Hematopoietic multipotent progenitor cell treated with erythropoietin and hydrocortisone succinate and interleukin-3 and kit ligand, for 17 days (in vitro differentiated cells): ENCODE measurements at places on chromosomes 7 and 10.

DNA sequence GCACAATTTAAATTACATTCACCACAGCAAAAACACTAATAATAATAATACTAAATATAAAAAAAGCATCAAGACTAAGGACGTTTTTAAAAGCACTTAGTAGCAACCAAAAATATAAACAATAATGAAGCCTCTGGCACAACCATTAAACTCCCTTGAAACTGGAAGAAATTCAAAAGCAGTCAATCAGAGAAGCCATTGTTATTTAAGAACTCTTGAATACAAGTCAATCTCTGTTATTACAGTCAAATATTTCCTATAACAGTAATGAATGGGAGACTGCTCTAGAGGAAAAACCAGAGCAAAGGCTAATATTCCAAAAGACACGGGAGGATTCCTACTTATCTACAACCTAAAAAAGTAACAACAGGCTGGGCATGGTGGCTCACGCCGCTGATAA, 164.2 kb downstream of the KMT2E start:
- no peak for DNase-seq

DNA sequence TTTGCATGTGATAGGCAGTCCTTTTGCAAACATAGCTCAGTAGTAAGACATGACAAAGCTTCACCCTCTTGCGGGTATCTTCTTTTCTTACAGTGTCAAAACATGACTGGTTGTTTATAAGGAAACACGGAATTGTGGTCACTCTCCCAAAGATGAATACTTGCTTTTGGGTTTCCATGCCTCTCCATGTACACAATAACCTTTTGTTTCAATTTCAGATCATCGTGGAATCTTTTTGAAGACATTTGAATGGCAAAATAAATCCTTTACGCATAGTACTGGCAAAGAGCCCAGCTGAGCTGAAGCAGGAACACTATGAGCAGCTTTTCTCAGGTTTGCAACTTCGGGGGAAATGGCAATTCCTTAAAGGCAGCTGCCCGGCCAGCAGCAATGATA, 156.8 kb upstream of the FRMD4A start:
- no peak for DNase-seq

DNA sequence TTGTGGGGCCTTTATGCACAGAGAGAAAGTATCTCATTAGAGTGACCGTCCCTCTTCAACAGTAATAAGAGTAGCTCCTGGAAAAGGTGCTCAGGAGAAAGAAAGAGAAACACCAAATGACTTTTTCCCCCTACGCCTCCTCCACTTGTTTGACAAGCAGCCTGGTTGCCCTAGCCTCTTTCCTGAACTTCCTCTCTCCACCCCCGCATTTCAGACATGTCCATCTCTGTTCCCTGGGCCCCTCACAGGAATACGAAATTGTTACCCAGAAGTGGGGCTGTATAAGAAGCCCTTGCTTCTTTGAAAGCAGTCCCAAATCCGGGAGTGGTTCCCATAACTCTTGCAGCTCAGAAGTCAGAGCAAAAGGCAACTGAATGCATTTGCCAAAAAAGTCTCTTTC, 119.6 kb upstream of the ADO start:
- no peak for DNase-seq

GRCh38 chr10:115417585-115418265, 324.6 kb downstream of the ATRNL1 start:
- peak; percentile 25 for DNase-seq

DNA sequence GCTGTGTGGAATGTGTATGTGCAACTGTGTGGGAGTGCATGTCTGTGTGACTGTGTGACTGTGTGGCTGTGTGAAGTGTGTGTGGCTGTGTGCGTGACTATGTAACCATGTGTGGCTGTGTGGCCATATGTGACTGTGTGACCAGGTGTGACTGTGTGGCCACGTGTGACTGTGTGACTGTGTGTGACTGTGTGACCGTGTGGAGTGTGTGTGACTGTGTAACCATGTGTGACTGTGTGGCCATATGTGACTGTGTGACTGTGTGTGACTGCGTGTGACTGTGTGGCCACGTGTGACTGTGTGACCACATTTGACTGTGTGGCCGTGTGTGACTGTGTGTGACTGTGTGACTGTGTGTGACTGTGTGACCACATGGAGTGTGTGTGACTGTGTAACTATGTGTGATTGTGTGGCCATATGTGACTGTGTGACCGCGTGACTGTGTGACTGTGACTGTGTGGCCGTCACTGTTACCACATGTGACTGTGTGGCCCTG, 502.9 kb downstream of the DNAJB6 start:
- no peak for DNase-seq

DNA sequence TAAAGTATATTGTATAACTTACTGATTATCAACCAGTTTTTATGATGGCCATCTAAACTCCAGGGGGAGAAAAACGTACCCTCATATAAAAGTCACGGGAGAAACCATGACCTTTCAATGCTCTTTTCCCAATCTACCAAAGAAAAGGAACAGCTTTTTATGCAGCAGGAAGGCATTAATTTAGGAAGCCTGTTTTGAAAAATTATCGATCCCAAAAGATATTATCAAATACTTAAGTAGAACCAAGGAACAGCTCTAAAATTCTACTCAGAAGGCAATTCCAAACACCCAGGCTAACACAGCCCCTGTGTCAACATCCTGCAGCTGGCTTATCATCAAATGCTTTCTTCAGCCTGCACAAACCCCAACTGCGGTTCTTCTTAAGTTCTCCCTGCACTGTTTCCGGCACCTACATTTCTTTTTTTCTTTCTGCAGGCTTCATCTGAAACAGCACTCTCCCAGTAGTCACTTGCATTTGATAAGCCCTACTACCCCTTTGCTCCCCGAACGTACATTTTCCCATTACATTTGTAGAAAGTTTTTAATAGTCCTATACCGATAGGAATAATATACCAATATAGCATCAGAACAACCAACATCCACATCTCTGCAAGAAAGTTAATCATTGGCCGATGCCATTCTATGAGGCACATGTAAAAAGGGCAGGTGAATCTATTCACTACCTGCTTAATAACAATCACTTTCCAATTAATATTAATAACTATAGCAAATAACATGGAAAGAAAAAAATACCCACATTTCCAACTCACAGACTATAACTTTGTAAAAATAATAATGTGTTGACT, 47.9 kb downstream of the PIP4K2A start:
- peak; percentile 77 for DNase-seq

DNA sequence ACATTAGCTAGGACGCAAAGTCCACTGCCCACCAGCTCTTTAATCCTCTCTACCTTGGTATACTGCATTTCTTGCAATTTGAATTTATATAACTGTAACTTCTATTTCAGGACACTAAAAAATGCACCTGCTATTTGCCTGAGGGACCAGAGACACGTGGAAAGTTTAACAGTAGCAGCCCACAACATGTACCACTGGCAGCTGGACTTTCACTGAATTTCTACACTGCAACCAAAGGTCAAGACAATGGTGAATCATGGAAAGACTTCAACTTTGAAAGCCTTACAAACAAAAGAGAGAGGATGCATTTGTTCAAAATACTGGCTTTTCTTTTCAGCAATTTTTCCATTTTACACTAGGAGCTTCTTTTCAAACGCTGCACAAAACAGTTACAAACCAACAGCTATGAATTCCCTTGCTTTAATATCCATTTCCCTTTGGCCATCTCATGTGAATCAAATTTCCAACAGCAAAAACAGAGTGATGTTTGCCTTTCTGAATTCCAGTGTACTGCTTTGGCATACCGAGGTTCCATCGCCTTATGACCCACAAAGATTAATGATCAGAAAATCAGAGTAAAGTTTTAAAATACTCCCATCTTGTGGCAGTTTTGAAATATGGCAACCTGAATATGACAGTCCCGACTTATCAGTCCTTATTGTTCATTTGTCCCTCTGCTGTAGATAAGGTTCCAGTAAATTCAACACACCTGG, 29.9 kb upstream of the HNRNPH3 start:
- peak; percentile 46 for DNase-seq

GRCh38 chr7:30253796-30254165, 30.6 kb upstream of the ZNRF2 start:
- no peak for DNase-seq

DNA sequence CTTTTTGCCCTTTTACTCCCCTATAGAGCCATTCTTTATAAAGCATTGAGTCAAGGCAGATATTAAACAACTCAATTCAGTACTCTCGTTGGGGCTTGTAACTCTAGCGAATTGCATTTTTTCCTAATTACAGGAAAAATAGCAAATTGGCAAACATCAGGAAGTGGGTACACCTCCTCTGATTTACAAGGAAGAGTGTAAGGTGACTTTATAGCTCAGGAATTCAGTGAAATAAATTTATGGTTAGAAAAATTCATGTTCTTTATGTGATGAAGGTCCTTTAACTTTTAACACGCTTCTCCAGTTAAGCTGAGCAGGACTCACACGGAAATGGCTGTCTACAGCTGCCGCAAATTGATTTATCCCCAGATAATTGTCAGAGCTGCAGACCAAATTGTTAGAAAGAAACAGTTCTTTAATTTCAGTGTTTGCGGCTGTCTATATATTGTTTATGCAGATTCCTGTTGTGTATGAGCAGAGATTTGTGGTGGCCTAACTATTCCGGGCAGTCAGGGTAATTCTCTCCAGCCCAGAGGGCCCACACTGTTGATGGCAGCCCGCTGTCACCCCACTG, 151.1 kb upstream of the MKI67 start:
- no peak for DNase-seq

DNA sequence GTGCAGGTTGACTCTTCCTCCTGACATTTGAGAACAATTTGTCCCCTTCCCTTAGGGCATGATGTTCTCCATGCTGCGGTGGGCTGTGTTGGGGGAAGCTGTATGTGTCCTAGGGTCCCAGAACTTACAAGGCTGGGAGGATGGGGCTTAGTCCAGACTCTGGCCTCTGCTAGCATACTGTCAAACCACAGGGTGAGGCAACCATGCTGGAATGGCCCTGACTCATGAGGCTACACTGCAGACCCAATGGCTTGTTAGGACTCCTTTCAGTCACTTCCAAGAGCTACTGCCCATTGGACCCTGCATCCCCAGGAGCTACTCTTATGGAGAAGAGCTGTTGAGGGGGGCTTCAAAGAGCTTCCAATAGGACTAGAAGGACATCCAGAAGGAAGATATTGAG, 20.1 kb upstream of the FAM170B start:
- no peak for DNase-seq

DNA sequence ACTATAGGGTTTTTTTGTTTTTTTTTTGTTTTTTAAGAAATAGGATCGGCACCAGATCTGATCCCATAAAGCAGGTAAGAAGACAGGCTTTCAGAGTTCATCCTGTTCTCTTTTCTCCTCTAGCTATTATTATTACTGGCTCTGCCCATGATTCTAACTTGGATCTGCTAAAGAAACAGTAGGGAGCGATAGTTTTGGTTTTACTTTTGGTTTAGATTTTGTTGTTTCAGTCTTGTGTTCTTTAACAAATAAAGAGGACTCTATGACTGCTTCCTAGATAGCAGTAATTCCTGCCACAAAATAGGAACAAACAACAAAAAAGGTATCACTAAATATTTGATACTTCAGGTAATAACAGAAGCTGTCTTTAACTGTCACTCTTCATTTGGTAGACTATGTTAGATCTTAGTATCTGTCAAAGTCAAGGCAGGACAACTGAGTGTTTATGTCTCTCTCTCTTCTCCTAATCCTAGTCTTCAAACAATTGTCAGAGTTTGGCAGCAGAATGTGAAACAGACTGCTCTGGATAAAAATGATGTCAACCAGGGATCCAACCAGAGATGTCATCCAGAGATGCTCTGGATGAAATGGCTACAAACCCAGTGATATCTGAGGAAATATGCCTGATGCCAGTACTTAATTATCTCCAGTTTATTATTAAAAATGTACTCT, 99.8 kb downstream of the KMT2C start:
- DNase-seq: no peak

GRCh38 chr10:103153302-103154197, 39.5 kb downstream of the NT5C2 start:
- no peak for DNase-seq

DNA sequence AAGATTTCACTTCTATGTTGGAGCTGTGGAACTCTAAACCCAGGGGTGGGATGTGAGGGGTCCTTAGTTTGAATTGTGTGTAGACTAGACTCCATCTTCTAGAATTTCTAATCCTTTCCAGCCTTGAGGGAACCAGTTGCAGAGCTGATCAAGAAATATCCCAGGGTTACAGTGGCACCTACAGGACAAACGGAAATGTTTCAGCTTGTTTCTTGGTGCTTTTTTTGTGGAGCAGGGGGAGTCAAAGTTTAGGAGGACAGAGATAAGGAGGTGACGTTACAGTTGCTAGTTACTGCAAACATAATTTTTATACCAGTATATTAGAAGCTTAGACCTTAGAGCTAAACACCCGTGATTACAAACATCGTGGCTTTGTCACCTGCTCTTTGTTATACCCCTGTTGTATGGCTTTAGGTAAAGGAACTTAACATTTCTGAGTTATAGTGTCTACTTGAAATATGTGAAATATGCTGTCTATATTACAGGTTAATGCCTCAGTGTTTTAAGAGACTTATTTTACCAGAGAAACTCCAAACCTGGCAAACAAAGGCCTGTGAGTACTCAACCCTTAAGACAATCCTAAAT, 84.5 kb upstream of the DYNC1I1 start:
- no peak for DNase-seq

GRCh38 chr10:48236199-48236621, 38.3 kb downstream of the FRMPD2 start:
- no peak for DNase-seq

- no peak for DNase-seq
Measured at GRCh38 chr7:3860932-3861331, 559.9 kb downstream of the SDK1 start.

GRCh38 chr7:138875794-138876193, 77.8 kb upstream of the ATP6V0A4 start:
- no peak for DNase-seq
